GM19239 (cell line): ENCODE measurements at places on chromosomes 16 and 17.

DNA sequence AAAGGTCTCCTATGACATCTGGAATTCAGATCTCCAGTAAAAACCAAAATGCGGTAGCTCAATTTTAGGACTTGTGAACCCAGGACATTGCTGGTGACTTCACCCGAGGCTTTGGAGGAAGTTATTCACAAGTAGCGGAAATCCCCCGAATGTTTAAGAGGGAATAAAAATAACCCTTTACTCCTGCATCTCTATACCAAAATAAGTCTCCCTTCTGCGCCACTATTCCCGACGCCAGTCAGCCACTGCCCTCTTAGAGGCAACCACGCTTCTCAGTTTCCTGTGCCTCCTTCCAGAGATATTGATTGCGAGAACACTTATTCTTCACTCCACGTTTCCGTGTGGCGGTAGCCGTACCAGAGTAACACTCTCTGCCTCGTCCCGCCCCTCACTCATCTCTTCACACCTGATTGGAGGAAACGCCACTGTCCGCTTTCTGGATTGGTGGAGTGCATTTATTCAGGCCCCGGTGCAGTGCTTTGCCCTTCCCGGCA, 27.4 kb downstream of the EMP2 start:
- DNase-seq = peak; percentile 85

- no peak for DNase-seq
Observed at GRCh38 chr16:63684149-63685101, 1437.4 kb downstream of the CDH11 start.

DNA sequence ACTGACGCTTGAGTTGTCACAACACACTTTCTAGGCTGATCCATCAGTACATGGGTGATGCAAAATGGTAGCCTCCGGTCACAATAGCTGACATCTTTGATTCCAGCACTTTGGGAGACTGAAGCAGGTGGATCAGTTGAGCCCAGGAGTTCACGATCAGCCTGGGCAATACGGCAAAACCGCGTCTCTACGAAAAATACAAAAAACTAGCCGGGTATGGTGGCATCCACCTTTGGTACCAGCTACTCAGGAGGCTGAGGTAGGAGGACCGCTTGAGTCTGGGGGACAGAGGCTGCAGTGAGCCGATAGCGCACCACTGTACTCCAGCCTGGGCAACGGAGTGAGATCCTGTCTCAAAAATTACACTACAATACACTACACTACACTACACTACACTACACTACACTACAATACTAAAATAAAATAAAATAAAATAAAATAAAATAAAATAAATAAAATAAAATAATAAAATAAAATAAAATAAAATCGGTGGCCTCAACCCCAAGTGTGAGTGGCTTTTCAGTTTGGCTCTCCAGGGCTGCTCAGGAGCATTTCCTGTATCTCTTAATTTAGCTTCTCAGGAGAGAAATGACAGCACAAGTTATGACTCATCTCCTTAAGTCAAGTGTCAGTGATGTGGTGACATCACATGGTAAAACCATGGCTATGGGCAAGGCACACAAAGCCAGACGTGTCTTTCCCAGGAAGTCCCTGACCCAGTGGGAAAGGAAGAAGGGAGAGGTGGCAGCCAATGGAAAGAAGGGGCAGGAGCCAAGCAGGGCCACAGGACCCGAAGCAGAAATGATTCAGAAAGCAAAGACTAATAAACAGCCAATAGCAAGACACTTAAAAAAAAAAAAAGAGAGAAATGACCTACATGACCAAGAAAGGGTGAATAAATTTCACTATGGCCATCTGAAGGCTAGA, 75.3 kb upstream of the TBC1D3K start:
- DNase-seq = no peak

DNA sequence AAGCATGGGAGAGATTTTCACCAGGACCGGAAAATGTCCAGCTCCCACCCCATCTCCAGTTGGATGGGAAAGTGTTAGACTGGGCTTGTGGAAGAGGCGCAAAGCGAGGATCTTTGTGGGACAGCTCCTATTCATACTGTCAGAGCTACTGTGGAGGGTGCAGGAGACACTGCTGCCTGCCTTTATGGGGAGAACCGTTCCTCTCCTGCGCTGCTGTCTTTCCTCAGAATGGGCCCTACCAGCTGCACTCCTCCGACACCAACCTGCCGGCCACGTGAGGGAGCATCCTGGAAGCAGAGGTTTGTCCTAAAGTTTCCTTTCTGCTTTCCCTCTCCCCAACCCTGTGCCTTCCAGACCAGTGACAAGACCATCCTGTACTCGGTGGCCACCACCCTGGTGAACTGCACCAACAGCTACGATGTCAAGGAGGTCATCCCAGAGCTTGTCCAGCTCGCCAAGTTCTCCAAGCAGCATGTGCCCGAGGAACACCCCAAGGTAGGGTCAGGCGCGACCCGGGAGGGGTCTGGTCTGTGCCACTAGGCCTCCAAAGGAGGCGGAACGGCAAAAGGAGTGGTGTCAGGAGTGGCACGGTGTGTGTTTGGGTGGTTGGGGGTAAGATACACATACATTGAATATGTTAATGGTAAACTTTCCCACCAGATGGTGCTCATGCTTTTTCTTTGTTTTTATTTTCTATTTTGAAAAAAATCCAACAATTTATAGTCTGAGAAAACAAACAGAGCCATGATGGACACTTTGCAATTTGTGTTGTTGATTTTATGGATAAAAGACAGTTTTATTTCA, 23.0 kb downstream of the SLC35G3 start:
- no peak for DNase-seq

GRCh38 chr16:56814537-56815432, 50.2 kb upstream of the SLC12A3 start:
- DNase-seq = no peak

- DNase-seq = no peak
Observed at GRCh38 chr17:43015579-43015978, 6.6 kb downstream of the VAT1 start.

DNA sequence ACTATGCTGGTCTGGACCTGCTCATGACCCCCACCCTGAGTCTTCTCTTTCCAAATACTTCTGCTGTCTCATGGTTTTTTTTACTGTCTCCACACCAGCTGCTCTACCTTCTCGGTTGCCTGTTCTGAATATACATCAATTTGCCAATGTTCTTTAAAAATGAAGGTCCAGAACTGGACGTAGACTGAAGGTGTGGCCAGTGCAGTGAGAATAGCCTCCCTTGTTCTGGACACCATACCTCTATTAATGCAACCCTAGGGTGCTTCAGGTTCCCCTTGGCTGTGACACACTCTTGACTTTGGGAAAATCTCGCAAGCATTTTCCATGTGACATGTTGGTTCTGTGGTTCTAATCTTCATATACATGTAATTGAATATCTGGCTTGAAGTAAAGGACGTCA, 15.3 kb upstream of the IL21R start:
- DNase-seq = no peak

DNA sequence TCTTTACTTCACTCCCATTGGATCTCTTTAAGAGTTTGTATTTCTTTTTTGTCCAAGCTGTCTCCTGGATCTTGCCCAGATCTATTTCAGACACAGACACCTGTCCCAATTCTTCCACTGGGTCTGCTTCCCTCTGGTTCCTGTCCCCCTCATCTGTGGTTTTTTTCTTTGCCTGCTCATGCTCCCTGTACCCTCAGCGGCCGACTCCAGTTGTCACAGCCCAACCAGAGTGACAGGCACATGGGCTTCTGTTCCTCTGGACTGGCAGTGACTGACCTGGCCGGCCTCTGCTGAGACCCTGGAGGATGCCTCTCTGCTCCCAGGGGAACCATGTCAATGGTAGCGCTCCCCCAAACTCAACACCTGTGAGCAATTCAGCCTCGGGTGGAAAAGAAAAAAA, 142.6 kb downstream of the WSCD1 start:
- no peak for DNase-seq

GRCh38 chr16:84741340-84741830, 41.6 kb downstream of the USP10 start:
- no peak for DNase-seq

DNA sequence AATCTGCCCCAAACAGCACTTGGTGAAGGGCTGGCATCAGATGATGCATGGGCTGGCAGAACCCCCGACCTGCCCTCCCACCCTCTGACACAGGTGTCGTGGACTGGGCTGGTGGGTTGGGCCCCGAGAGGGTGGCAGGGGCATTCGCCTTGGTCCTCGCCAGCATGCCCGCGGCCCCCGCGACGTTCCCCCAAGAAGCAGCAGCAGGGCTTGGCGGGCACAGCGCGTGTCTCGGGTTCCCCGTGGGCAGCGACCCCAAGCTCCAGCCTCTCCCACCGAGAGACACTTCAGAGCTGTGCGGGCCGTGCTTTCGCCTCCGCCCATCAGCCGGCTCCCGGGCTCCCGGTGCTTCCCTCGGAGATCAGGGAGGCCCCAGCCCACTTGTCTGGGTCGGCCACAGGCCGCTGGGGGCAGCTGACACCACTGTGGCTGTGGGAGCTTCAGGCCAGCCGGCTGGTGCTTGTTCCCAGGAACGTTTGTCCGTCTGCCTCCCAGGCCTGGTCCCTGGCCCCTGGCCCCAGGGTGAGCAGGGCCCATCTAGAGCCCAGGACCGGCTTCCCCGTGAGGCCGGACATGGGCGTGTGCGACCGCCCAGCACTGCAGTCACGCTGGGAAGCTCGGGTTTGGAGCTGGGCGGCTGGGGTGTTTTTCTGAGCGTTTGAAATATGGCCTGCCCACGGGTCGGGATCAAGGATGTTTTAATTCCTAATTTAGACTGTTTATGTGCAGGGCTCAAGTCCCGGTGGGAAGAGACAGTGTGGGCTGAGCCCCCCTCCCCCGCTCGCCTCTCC, 16.6 kb downstream of the CACNA1H start:
- no peak for DNase-seq

GRCh38 chr17:21019976-21020586, 22.7 kb downstream of the USP22 start:
- DNase-seq = no peak

DNA sequence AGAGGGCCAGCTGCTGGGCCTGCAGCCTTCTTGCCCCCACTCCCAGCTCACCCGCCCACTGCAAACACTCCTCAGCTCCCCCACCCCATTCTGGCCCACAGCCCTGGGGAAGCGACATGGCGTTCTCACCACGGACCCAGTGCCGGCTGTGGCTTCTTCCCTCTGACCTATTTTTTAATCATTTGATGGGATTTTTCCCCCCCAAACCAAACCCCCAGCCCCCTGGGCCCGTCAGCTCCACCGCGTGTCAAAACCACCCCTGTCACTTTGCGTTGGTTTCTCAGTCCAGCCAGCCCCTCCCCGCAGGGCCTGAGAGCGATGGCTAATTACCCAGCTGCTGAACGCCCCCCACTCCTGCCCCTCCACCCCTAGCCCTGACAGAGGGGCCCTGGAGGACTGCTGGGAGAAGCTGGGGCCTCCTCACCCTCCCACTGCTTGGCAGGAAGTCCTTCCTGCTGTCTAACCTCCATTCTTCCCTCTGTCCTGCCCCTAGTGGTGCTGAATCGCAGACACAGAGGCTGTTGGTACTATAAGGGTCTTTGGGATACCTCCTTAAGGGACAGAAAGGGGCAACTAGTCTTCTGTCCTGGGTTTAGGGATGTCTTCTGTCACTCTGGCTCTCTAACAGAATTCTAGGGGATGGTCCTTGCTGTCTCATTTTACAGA, 7.5 kb upstream of the TBX21 start:
- DNase-seq = no peak

GRCh38 chr16:83220066-83220465, 587.7 kb upstream of the HSBP1 start:
- no peak for DNase-seq

GRCh38 chr17:57705921-57706695, 39.0 kb downstream of the CCDC182 start:
- no peak for DNase-seq

DNA sequence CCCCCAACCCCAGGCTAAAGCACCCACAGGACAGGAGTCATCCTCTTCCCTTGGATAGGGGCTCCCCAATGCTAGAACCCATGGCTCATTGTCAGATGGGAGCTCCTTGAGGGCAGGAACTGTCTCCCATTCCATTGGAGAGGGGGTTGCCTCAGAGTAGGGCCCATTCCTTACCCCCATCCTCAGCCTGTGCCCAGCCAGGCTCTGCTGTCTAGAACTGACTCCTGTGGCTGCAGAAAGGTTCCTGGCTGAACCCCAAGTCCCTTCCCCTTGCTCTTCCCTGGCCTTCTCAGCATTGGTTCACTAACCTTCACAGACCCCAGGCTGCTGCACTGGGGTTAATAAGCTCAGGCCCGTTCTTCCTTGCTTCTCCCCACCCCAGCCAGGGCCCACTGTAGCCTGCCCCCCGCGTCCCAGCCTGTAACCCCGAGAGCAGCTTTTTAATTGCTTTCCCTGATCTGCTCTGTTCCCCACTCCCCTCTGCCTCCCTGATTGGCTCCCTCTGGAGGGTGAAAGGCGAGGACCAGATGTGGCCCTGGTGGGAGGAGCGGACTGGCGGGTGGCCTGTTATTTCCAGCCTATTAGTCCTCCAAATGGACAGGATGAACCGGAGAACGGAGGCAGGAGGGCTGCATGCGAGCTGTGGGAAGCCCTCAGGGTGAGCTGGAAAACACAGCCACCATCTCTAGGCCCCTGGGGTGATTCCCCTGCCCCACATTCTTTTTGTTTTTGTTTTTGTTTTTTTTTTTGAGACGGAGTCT, 6.0 kb upstream of the GFAP start:
- DNase-seq = no peak

DNA sequence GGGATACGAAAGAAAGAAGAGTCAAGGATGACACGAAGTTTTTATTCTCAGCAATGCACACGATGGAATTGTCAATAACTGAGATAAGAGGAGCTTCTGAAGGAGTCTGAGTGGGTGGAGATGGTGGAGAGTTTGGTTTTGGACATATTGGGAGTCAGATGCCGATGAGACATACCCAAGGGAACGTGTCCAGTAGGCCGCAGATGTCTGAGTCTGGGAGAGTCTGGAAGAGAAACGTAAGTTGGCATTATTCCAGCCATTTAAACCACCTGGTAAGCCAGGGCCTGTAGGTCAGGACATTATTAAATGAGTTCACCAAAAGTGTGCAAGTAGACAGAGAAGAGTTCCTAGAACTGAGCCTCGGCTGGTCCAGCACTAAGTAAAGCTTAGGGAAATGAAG, 478.3 kb upstream of the CDH5 start:
- no peak for DNase-seq

- no peak for DNase-seq
Observed at GRCh38 chr17:56735842-56736241, 97.9 kb downstream of the C17orf67 start.

GRCh38 chr17:56756536-56756935, 77.2 kb downstream of the C17orf67 start:
- no peak for DNase-seq

- DNase-seq = no peak
Observed at GRCh38 chr17:81002409-81003361, 11.0 kb downstream of the CHMP6 start.

DNA sequence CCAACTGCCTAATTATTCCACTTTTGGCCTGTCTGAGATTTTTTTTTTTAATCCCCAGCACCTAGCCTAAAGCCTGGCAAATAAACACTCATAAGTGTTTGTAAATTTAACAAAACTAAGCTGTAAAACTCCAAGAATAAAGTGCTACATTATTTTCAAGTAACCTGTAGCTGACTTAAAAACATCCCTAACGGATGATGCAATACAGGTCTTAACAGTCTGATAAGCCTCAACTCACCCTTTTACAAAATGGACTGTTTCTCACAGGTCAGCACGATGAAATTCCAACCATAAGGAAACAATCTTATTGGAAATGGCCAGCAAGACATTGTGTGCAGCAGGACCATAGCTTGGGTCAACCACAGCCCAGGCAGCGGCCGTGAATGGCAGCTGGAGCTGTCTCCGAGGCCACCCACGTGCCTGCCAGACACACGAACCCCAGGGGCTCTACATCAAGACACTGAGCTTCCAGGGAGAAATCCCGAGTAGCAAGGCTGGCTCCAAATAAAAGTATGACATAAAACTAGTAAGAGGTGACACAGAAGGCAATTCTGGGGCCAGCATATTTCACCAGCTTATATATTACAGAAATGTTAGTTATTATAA, 58.9 kb downstream of the NDEL1 start:
- DNase-seq = no peak

- peak; percentile 30 for DNase-seq
Observed at GRCh38 chr17:58447039-58447975, 30.0 kb upstream of the RNF43 start.
